Stimulated activated CD8-positive, alpha-beta memory T cell treated with anti-CD3 and anti-CD28 coated beads, Interleukin-7, amount 100 ng/mL, for 48 hours (primary cell): ENCODE measurements at places on chromosomes 5 and 9.

DNA sequence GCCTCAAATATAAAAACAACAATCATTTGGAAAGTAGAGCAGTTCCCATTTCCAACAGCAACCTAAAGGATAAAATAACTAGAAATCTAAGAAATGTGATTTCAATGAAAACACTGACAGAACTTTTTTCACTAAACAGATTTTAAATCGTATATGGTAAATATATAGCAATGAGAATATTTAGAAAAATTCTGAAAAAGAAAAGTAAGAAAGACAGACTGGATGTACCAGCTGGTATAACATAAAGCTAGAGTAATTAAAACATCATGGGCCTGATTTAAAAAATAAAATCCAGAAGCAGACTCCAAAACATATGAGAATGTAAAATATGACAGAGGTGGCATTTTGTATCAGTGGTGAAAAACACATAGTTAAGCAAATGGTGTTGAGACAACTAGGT, 308.9 kb downstream of the MLLT3 start:
- DNase-seq: no peak

- DNase-seq: no peak
Measured at GRCh38 chr9:38339087-38339486, 53.4 kb upstream of the ALDH1B1 start.

GRCh38 chr5:104733063-104733669, 1170.6 kb upstream of the NUDT12 start:
- no peak for DNase-seq

DNA sequence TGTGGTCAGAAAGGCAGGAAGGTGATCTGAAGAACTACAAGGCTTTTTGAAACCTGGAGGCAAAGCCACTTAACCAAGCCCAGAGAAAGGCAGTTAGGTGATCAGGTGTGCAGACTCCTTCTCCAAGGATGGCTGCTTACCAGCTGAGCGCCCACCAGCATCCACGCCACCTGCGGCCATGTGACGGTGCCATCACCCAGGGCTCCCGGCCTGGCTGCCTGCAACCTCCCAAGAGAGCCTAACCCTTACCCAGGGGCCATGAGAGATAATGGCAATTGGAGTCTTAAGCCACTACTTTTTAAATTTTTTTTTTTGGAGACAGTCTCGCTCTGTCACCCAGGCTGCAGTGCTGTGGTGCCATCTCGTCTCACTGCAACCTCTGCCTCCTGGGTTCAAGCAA, 33.1 kb upstream of the PHYKPL start:
- DNase-seq: no peak

DNA sequence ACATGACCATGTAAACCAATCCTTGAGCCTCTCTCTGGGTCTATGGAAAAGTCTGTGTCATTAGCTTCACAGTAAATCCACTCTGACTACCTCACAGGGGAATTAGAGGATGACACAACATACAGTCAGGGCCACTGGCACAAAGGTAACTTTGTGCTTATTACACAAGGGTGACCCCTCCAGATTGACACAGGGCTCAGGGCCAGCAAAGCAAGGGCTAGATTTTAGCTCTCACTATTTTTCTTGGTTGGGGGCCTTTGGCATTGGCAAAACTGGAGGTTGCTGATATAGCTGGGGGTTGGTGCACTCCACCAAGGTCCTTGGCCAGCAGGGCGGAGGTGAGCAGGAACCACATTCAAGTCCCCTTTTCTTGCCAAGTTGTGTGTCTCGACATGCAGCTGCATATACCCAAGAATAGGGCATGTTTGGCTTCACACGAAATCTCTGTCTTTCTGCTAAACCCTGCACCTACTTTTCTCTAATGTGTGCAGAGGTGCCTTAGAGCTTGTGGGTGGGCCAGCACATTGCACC, 15.2 kb upstream of the OSMR start:
- no peak for DNase-seq

DNA sequence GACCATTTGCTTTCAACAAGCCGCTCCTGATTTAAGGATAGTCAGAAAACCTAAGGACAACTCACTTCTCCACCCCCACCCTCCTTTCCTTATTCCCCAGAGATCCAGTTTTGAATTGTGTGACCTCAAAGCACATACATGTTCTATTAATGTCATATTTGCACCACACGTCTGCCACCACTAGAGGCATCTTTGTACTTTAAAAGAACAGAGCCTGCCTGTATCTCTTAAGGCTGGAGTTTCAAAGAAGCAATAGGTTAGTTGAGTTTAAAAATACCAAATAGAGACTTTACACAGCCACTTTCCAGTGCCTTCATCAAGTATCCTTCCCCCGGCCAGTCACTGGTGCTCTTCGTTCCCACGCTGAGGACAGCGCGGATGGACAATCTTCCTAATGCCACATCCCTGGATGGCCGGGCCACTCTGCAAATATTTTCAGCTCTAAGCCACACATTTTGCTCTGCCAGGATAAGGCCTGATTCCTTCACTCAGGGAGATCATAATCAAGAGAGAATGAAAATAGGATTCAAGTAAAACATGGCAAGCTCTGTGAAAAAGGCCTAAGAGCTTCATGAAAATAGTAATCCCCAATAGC, 146.3 kb downstream of the SNCAIP start:
- DNase-seq: no peak

DNA sequence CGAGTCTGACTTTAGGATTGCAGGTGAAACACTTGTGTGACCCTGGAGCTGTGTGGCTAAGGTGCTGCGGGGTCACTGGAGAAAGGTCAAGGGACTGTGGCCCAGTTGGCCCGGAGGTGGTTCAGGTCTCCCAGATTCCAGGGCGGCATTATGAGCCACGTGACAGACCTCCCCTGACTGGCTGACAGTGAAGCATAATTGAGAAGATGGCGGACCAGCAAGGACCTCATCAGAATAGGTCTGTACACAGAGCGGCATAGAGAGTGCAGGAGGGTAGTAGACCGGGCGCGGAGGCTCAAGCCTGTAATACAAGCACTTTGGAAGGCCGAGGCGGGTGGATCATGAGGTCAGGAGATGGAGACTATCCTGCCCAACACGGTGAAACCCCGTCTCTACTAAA, 815 bp upstream of the ODF2 start:
- DNase-seq: no peak

GRCh38 chr5:132655821-132656773, 1.9 kb upstream of the IL13 start:
- peak; percentile 55 for DNase-seq

GRCh38 chr5:139131465-139131864, 66.7 kb downstream of the SIL1 start:
- no peak for DNase-seq

GRCh38 chr9:110440172-110440571, 102.5 kb upstream of the TXNDC8 start:
- DNase-seq: no peak

- DNase-seq: no peak
Measured at GRCh38 chr5:181120306-181120705, 10.7 kb downstream of the OR2V1 start.

- DNase-seq: no peak
Measured at GRCh38 chr9:93247892-93248291, 64.0 kb downstream of the WNK2 start.

DNA sequence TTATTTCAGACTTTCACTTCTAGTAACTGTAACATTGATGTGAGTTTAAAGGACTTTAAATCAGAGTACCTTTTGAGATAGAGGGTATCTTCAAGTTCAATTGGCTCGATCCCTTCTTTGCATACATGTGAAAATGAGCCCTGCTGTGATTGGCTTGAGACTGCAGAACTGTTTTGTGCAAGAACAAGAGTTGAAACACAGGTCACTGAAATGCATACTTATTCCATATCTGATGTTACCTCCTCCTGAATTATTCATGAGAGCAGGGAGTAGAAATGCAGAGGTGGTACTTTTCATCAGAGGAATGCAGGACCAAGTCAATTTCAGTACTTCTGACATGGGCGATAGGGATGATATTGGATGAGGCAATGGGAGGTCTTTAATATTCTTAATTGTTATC, 459.5 kb downstream of the TLR4 start:
- no peak for DNase-seq

DNA sequence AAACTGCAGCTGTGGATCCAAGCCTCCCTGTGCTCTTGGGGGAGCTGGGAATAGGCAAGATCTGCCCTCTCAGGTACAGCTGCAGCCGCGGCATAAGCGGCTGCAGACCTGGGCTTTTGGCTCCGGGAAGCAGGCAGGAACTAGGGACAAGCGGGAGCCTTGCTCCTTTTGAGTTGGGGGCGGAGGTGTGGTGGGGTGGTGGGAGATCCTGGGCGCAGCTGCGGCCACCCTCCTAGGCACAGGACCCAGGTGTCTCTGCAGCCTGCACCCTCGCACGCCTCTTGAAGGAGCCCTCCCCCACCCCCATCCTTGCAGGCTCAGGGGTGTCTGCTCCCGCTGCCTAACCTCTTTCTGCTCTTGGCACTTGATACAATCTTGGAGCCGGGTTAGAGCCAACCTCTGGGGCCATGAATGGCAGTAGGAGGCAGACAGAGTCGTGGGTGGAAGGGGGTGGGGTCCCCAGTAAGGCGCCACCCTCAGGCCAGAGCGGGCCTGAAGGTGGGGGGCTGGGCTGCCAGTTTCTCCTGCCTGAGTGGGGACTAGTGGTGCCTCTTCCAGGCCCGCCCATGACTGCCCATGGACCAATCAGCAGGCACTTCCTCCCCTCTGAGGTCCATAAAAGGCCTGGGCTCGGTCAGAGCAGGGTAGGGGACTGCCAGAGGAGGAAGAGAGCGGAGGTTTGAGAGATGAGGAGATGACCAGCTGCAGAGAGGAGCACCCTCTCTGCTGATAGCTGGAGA, 267.6 kb upstream of the TNC start:
- DNase-seq: no peak
